ENCODE measurements at places on chromosomes 12 and 14. TPM values are rescaled to one million over a fixed set of nuclear protein-coding genes. Genes with fewer than 3 reads are reported as not detected.

The DPPA3 gene
- not detected for total RNA-seq

The KLRK1 gene
- total RNA-seq = 4.0 TPM

The PAX9 gene
- not detected for total RNA-seq

The ADGRD1 gene
- total RNA-seq = 5.8 TPM

The PLCZ1 gene
- total RNA-seq = not detected

The SLCO1B3 gene
- total RNA-seq = 274 TPM

The SLCO1B1 gene
- 218 TPM for total RNA-seq

The KRT85 gene
- not detected for total RNA-seq

GRCh38 chr12:40104461-40105264, 1.2 kb downstream of the SLC2A13 start:
- DNase-seq = no peak
- peaks cover 9% of the 10 kb centered on the region for H3K4me1 ChIP-seq
- no peaks in the 10 kb centered on the region for H3K36me3 ChIP-seq
- peak overlapping the region; percentile 84 for H3K4me3 ChIP-seq
- no peaks in the 10 kb centered on the region for H3K27me3 ChIP-seq

DNA sequence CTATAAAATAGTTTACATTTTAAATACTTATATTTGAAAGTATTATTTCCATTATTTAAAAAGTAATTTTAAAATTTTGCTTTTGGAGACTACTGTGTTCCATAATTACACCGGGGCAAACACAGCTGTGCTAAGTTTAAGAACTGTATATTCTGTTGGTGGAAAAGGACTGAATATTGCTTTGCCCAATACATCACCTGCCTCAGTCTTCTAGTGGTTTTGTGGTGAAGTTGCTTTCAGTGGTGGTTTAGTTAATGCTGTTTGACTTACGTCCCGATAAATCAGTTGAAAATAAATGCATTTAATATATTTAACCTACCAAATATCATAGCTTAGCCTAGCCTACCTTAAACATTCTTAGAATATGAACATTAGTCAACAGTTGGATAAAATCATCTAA, 23.4 kb downstream of the FBXO34 start:
- DNase-seq = no peak
- peaks cover 4% of the 10 kb centered on the region for H3K36me3 ChIP-seq
- peaks cover 2% of the 10 kb centered on the region for H3K4me1 ChIP-seq
- H3K27me3 ChIP-seq = no peaks in the 10 kb centered on the region
- H3K27ac ChIP-seq = no peak overlapping the region

- no peak for DNase-seq
- H3K27me3 ChIP-seq = no peaks in the 10 kb centered on the region
- H3K27ac ChIP-seq = no peak overlapping the region
- H3K36me3 ChIP-seq = no peaks in the 10 kb centered on the region
Observed at GRCh38 chr14:21614240-21614639, 20.5 kb downstream of the OR10G2 start.

DNA sequence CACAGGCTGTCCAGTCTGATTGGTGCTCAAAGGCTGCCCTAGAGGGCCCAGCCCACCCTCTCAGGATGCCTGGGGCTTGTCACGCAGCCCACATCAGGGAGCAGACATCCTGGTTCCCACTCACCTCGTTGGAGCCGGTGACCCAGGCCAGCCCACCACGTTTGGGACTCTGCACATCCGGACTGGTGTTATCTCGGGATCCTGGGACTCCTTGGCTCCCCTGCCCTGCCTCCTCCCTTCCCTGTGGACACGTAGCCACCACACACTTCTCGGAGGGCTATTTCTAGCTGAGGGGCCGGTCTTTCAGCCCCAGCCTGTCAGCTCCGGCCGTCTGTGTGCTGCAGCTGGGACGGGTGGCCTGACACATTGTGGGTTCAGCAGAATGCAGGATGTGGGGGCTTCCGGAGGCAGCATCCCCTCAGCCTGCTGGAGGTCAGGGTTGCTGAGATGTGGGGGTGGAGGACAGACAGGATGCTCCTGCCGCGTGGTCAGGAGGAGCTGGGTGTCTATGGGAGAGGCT, 12.8 kb upstream of the FGF23 start:
- no peak for DNase-seq
- no peaks in the 10 kb centered on the region for H3K27me3 ChIP-seq
- H3K4me3 ChIP-seq = no peak overlapping the region

DNA sequence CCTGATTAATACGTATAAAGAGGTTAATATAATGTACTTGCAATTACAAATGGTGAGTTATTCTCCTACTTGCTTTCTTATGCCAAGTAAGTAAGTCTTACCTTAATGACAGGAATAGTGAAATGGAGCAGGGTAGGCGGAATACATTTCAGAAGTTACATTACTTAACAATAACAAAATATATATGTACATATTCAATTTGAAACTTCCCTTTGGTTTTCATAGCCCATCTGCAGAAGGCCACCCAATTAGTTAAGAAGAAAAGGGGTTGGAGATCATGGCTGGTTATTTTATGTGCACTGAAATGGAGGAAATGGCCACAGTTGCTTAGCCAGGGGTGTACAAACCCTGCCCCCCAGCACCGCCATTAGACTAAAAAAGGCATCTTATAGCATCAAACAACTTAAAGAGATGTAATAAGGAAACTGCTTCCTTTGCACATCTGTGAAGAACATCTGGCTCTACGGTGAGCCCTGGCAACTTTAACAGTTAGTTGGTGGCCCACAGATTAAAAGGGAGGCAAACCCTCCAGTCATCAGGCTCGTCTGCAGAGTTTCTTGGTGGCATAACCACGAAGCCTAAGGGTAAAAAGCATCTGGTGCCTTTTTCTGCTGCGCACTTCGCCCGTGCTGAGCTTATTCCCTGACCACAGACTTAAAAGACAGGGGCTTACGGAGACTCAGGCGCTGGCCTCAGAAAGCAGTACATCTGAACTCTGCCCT, 38.8 kb upstream of the DACT1 start:
- H3K27ac ChIP-seq = no peak overlapping the region
- H3K36me3 ChIP-seq = no peaks in the 10 kb centered on the region
- no peak overlapping the region for H3K4me3 ChIP-seq
- H3K27me3 ChIP-seq = no peaks in the 10 kb centered on the region

GRCh38 chr14:103109535-103110441, 13.5 kb upstream of the TNFAIP2 start:
- no peaks in the 10 kb centered on the region for H3K27me3 ChIP-seq
- H3K4me1 ChIP-seq = peaks cover 40% of the 10 kb centered on the region

DNA sequence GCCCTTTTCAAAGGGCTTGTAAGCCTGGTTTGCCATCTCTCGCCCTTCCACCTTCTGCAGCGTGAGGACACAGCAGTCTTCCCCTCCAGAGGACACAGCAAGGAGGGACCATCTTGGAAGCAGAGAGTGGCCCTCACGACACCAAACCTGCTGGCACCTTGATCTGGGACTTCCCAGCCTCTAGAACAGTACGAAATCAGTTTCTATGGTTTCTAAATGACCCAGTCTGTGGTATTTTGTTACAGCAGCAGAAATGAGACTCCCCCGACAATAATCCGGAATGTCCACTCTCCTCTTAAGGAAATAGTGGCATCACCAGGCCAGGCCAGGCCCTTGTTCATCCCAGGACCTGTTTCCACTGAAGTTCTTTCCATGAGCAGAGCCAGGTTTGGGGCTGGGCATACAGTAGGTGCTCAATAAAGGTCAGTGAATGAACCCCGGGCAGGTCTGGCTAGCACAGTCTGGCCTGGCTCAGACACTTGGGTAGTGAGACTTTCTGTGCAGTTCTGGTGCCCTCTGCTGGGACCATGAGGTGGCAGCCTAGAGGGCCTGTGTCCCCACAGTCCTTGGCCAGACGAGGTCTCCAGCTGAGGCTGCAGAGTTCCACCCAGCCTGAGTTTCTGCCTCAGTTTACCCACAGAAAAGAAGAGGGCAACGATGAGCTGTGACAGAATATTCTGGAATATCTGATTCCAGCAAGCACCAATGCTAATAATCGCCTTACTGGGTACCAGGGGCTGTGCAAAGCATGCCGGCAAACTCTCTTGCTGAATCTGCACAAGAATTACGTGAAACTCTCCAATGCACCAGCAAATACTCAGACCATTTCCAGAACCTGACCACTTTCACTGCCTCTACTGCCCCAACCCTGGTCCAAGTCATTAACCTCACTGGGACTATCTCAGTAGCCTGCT, 14.0 kb downstream of the ABCB9 start:
- H3K27me3 ChIP-seq = no peaks in the 10 kb centered on the region
- H3K4me3 ChIP-seq = no peak overlapping the region
- DNase-seq = peak; percentile 75
- no peaks in the 10 kb centered on the region for H3K36me3 ChIP-seq

GRCh38 chr12:5985471-5985870, 40.4 kb upstream of the ANO2 start:
- no peaks in the 10 kb centered on the region for H3K36me3 ChIP-seq
- peak; percentile 47 for DNase-seq
- no peaks in the 10 kb centered on the region for H3K27me3 ChIP-seq
- no peak overlapping the region for H3K4me3 ChIP-seq

DNA sequence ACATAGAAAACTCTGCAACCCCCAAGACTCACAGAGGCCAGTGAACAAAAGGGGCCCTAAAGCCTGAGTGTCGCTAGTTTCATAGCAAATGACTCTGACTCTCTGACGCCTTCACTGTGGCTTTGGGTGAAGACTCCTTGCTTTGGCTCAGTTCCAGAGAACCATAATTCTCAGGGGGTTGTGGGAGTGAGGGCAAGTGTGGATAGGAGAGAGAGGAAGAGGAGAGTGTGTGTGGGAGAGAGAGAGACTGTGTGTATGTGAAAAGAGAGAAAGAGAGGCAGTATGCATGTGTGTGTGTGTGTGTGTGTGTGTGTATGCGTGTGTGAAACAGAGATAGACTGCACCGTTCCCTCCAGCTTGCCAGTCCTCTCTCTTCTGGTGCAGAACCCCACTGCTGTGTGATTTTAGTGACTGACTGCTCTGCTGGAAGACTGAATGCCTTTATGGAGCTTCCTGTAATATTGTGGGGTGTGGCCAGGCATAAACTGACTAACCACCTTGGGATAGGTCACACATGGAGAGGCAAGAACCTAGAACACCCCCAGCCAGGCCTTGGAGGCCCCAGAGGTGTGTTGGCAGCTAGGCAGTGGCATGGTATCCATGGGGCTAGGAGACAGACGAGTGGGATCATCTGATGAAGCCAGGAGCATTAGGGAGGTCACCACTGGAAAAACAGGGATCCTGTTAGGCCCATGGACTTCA, 45.9 kb upstream of the STXBP6 start:
- no peak overlapping the region for H3K27ac ChIP-seq
- no peaks in the 10 kb centered on the region for H3K36me3 ChIP-seq
- no peaks in the 10 kb centered on the region for H3K4me1 ChIP-seq
- H3K4me3 ChIP-seq = no peak overlapping the region
- DNase-seq = no peak

- no peaks in the 10 kb centered on the region for H3K4me1 ChIP-seq
- no peak overlapping the region for H3K4me3 ChIP-seq
- no peak overlapping the region for H3K27ac ChIP-seq
Observed at GRCh38 chr14:80231702-80232101, 20.4 kb upstream of the DIO2 start.

DNA sequence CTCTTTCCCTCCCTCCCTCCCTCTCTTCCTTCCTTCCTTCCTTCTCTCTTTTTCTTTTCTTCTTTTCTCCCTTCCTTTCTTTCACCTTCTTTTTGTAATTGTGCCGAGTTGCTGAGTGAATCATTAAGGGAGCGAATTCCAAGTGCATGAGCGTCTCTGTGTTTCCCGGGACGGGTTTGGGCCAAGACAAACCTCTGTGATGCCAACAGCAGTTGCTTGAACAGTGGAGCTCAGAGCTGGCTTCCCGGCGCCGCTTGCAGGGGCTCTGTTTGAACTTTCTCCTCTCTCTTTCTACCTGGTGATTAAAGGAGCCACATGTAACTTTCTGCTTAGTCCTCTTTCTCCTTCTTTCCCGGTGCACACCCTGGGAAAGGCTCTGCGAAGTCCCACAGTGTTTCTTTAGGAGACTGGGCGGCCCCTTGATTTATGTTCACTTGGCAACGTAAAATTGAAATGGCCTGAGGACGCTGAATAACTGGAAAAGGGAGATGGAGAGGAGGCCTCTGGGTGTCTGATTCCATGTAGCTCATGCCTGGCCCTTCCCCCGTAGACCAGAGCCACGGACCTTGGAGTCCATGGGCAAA, 33.7 kb upstream of the MAP1LC3B2 start:
- H3K27ac ChIP-seq = no peak overlapping the region
- peaks cover 11% of the 10 kb centered on the region for H3K4me1 ChIP-seq
- DNase-seq = no peak
- no peak overlapping the region for H3K4me3 ChIP-seq
- no peaks in the 10 kb centered on the region for H3K36me3 ChIP-seq

DNA sequence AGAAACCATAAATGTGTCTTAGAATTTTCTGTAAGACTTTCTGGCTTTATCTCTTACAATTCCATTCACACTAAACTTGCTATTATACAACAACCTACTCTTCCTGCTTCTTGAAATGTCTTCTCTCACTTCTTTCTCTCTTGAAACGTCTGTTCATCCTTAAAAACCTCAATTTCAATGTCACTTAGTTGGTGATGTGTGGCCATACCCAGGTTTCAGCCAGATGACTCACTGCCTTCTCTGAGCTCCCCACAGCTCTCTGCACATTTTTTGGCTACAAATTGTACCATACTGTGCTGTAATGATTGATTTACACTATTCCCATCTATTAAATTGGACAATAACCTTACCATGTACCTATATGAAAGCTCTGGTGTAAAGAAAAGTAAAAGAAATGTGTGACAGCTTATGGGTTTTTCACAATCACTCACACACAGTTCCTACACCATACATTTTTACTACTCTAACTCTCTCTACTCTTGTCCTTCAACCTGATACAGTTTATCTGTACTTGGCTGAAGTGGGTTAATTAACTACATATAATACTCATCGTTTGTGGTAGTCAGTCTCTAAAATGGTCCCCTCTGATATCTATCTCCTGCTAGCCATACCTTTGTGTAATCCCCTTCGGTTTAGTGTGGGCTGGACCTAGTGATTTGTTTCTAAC, 222.1 kb downstream of the NELL2 start:
- H3K27me3 ChIP-seq = no peaks in the 10 kb centered on the region
- H3K4me1 ChIP-seq = no peaks in the 10 kb centered on the region
- no peak overlapping the region for H3K27ac ChIP-seq
- H3K4me3 ChIP-seq = no peak overlapping the region
- no peak for DNase-seq

DNA sequence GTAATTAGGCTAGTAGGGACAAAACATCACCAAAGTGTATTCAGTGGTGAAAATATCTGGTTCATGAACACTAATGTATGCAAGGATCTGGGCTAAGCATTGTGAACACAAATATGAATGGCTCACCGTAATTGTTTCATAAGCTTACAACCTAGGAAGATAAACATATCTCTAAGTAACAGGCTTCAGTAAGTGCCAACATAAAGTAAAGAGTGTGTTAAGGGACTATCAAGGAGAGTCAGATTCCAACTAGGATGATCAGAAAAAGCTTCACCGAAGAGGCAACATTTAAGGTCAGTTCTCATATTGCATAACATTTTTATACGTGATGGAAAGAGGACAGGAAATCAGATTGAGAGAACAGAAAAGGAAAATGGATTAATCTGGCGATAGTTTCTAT, 29.4 kb downstream of the ABCC9 start:
- no peak overlapping the region for H3K4me3 ChIP-seq
- peaks cover 2% of the 10 kb centered on the region for H3K36me3 ChIP-seq
- H3K27ac ChIP-seq = no peak overlapping the region
- H3K4me1 ChIP-seq = no peaks in the 10 kb centered on the region
- H3K27me3 ChIP-seq = no peaks in the 10 kb centered on the region
- DNase-seq = no peak

All from liver (tissue), 10 donors.